Stimulated activated CD8-positive, alpha-beta memory T cell treated with anti-CD3 and anti-CD28 coated beads, Interleukin-7, amount 100 ng/mL, for 1 hour (primary cell): ENCODE measurements at places on chromosomes 2 and 18.

GRCh38 chr18:9986156-9986930 is 72.5 kb downstream of the VAPA start:
- no peak for DNase-seq

GRCh38 chr2:181378491-181378890 is 78.7 kb upstream of the ITGA4 start:
- DNase-seq = no peak

DNA sequence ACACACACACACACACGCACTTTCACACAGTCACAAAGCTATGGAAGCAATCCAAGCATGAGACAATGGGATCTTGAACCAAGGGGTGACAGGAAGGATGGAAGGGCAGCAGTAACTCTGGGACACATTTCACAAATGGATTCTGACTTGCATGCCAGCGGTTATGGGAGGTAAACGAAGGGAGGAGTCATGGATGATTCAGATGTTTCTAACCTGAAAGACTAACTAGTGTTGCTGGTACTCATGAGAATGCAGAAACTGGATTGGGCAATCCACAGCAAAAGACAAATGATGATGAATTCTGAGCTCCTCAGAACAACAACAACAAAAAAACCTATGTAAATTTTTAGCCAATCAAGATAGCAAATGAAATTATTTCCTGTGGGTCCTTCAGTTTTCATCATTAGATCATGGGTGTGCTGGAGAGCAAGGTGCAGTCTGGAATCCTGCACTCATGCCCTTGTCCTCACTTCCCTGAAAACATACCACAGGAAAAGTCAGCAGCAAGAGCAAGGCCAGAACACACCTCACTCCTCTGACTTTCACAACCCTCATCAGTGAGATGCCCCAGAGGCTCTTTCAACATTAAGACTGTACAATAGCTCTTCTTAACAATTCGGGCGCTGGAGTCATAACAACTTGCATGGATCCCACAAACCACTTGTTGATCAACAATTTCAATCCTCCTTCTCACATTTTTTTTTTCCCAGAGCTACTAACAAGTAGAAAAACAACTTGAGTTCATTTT is 32.6 kb downstream of the ABCA12 start:
- DNase-seq = no peak

- no peak for DNase-seq
These were observed 4.4 kb downstream of the ONECUT2 start for GRCh38 chr18:57439609-57439968.

GRCh38 chr2:161839926-161840325 is 215.7 kb downstream of the SLC4A10 start:
- DNase-seq = no peak

- no peak for DNase-seq
These were observed 488.5 kb downstream of the EIPR1 start for GRCh38 chr2:2889141-2889540.

- no peak for DNase-seq
These were observed 385.4 kb upstream of the CDH7 start for GRCh38 chr18:65365245-65365980.

DNA sequence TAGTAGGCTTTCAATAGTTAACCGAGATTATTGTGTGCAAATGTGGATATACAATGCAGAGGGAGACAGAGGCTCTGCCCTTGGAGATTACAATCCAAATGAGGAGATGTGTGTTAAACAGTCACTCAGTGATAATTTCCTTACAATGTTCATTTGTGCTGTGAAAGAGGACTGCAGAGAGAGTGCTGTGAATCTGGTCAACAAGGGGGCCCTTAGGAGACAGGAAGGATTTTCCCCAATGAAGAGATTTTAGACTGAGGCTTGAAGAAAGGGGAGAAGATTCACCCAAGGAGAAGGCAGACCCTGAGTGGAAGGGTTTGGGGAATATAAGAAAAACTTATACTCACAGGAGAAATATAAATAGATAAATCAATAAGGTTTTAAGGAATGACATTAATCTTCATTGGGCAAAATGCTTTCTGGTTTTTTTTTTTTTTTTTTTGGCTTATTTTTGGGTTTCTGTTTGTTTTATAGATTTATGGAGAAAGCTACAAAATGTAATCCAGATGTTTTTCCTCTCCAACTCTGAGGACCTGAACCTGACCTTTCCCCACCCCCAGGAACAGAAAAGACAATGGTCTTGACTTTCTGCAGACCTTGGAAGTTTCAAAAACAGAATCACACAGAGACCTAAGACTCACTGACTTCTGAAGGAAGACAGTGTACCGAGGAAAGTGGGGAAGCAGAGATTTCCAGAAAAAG is 151.3 kb upstream of the SERPINE2 start:
- no peak for DNase-seq

DNA sequence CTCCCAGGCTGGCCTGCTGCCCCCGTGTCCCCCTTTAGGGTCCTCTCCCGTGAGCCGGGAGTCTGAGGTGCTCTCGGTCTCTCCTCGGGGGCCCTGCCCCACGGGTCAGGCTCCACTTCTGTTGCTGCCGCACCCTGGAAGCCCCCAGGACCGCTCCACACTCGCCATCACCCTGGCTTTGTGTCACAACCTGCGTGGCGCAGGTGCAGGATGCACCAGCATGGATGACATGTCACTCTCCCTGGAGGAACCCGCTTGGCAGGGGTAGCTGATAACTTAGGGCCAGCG is 10.8 kb upstream of the ARHGEF4 start:
- no peak for DNase-seq
